Thoracic aorta (tissue), 2 donors: ENCODE measurements at places on chromosomes 7 and 10.

DNA sequence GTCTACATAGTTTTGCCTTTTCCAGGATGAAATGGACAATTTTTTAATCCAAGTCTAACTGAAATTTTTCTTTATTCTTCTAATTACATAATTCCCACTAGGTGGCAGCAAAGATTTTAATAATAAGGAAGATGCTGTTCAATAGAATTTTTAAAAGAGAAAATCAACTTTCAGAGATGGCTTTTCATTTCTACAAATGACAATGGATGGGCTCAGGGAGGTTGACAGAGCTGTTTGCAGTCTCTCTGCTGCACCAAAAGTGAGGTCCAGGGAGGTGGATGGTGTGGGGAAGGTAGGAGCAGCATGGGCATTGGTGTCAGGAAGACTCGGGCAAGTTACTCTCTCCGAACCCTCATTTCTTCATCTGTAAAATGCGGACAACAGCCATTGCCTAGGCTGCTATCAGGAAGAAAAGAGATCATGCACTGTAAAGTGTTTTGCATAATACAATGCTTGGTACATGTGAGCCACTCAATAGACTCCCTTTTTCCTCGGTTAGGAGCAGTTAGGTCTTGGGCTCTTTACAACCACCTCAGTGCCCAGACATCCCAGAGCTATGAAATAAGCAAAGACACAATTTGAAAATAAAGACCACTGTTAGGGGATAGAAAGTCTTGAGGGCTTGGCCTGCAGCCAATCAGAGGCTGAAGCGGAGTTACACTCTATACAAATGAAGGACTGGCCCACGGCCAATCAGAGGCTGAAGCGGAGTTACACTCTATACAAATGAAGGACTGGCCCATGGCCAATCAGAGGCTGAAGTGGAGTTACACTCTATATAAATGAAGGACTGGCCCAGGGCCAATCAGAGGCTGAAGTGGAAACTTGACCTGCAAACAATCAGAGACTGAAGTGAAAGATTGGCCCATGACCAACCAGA lies 107.1 kb downstream of the ABLIM1 start:
- DNase-seq = no peak
- H3K4me1 ChIP-seq = no peaks in the 10 kb centered on the region

DNA sequence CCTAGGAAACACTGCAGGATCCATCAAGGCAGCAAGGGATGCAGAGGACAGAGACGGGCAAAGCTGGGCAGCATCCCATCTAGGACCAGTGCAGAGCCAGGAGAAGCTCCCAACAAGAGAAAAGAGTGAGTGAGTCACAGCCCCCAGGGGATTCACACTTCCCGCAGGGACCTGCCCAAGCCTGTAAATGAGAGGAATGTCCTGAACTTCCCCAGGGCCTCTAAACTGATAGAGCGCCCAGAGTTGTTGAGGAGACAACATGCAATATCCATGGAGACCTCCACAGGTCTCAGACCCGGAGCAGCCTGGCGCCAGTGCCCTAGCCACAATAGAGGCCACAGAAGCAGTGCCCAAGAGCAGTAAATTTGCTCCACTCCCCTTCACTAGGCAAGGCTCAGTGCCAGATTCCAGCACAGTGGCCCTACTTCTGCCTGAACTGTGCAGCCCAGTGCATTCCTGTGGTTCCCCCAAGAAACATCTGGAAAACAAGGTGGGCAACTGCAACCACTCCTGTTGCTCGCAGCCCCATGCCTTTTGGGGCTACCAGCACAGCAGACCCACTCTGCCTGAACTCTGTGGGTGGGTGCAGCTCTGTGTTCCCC lies 567.5 kb downstream of the POM121L12 start:
- H3K36me3 ChIP-seq = no peaks in the 10 kb centered on the region
- no peaks in the 10 kb centered on the region for H3K4me1 ChIP-seq
- no peak overlapping the region for H3K27ac ChIP-seq

- no peaks in the 10 kb centered on the region for H3K27me3 ChIP-seq
- H3K4me1 ChIP-seq = peaks cover 17% of the 10 kb centered on the region
- no peaks in the 10 kb centered on the region for H3K36me3 ChIP-seq
- no peak for DNase-seq
- H3K4me3 ChIP-seq = no peak overlapping the region
- H3K27ac ChIP-seq = peak overlapping the region; percentile 14
These were observed 951.4 kb downstream of the KCNMA1 start for GRCh38 chr10:76686201-76686600.

GRCh38 chr10:48234787-48235186 lies 39.7 kb downstream of the FRMPD2 start:
- DNase-seq = no peak
- no peak overlapping the region for H3K27ac ChIP-seq
- H3K27me3 ChIP-seq = no peaks in the 10 kb centered on the region

DNA sequence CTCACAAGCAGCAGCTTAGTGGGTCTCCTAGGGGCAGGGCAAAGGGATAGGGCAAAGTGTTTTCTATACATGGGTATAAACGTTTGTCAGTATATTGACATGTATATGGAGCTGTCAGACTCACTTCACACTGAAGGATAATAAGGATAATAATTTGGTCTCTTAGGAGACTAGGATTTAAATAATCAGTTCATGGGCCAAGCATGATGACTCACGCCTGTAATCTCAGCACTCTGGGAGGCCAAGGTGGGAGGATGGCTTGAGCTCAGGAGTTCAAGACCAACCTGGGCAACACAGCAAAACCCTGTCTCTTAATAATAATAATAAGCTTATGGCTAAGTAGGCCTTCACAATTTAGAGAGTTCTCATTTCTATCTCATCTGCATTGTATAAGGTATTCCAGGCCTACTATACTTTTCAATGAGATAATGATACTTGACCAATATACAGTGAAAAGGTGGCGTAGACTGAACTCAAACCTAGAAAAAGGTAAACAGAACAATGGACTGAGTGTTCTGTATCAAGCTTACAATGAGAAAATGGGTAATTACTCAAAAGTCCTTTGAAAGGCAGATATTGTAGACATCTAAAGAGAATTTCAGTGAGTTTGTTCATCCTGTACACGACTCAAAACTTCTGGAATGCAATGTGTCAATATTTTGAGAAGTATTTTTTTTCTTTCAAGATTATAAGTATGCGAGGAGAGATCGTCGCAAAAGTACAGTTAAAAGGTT lies 7.0 kb downstream of the GSAP start:
- H3K36me3 ChIP-seq = no peaks in the 10 kb centered on the region
- no peak overlapping the region for H3K27ac ChIP-seq
- no peak overlapping the region for H3K4me3 ChIP-seq
- peaks cover 9% of the 10 kb centered on the region for H3K4me1 ChIP-seq
- H3K27me3 ChIP-seq = no peaks in the 10 kb centered on the region

DNA sequence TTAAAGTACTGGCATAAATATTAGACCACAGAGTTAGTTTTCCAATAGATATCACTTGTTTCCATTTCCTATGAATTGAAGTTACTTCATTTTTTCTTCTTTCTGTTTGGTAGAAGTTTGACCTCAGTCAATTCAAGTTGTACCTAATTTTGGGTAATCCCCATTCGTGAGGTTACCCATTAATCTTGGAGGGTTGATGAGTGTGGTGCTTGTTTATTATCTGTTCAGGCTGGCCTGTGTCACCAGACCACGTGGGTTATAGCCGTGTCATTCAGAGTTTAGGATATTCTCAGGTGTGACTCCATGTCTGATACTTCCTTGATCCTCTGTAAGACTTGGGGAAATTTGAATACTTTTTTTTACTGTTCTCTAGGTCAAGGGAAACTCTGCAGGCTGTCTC lies 133.9 kb upstream of the TPK1 start:
- no peak overlapping the region for H3K27ac ChIP-seq
- no peaks in the 10 kb centered on the region for H3K4me1 ChIP-seq
- no peaks in the 10 kb centered on the region for H3K27me3 ChIP-seq
- no peak for DNase-seq
- H3K4me3 ChIP-seq = no peak overlapping the region
- no peaks in the 10 kb centered on the region for H3K36me3 ChIP-seq
